NCI-H1694 (cell line): ENCODE measurements at places on chromosomes 5 and 9.
A peak's percentile ranks its signal among the peaks of the same experiment; 100 is the strongest.

DNA sequence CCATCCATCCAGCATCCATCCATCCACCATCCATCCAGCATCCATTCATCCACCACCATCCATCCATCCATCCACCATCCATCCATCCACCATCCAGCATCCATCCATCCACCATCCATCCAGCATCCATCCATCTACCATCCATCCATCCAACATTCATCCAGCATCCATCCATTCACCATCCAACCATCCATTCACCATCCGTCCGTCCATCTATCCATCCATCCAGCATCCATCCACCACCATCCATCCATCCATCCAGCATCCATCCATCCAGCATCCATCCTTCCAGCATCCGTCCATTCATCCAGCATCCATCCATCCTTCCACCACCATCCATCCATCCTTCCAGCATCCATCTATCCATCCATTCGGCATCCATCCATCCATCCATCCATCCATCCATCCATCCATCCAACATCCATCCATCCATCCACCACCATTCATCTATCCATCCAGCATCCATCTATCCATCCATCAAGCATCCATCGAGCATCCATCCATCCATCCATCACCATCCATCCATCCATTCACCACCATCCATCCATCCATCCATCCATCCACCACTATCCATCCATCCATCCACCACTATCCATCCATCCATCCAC lies 32.4 kb upstream of the WDR5 start:
- no peak for DNase-seq

GRCh38 chr5:68459093-68459809 lies 243.7 kb downstream of the PIK3R1 start:
- DNase-seq = no peak

GRCh38 chr5:109034306-109034705 lies 286.6 kb downstream of the FER start:
- DNase-seq = no peak

GRCh38 chr5:169070413-169070812 lies 230.5 kb downstream of the SLIT3 start:
- DNase-seq = no peak

- DNase-seq = no peak
Observed at GRCh38 chr5:41869151-41869723, 988 bp downstream of the OXCT1 start.

DNA sequence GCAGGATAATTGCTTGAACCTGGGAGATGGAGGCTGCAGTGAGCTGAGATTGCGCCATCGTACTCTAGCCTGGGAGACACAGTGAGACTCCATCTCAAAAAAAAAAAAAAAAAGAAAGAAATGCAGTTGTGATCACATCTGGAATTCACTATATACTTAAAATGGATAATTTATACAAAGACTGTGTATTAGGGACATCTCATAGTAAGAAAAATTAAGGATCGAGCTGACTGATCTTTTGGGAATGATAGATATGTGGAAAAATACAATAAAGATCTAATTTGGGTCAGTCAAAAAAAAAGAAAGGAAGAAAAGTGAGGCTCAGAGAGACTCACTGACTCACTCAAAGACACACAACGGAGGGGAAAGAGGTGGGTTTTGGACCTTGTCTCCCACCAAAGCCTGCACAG lies 73.2 kb upstream of the STXBP1 start:
- DNase-seq = no peak

DNA sequence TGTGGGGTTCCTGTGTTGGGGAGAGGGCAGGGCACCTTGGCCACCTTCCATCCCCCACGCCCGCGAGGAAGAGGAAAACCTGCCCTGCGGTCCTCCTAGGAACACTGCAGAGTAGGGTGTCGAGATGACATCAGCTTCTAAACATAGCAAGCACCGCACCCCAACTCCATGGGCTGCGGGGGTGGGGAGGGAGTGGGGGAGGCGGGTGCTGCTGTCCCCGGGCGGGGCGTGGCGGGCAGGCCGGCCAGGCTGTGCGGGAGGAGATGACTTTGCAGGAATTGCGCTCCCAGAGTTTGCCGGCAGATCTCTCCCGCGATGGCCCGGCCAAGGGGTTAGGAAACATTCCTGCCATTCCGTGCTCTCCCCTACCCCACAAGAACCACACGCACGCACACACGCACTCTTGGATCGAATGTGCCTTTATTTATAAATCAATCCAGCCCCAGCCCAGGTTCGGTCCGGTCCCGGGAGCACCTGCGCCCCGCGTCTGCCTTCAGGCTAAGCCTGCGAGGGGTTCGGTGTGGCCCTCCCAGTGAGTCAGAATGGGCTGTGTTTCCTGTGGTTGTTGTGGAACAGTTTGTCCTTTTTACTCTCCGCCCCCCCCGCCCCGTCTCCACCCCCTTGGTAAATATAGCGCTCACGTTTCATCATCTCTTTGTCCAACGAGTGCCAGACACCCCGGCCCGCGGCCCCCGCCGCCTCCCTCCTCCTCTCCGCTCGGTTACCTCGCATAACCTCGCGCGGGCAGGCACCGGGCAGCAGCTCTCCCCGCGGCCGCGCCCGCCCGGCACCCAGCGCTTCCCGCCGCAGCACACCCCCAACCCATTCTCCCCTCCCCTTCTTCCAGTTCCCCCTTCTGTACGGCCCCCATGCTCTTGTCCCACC lies 5.3 kb upstream of the KLF9 start:
- DNase-seq = peak; percentile 84
